Stimulated activated CD8-positive, alpha-beta memory T cell treated with anti-CD3 and anti-CD28 coated beads, Interleukin-7, amount 100 ng/mL, for 48 hours (primary cell): ENCODE measurements at places on chromosomes 12 and 14.

GRCh38 chr12:34400986-34401658 lies 378.8 kb downstream of the ALG10 start:
- no peak for DNase-seq

GRCh38 chr14:68665131-68665530 lies 127.7 kb downstream of the ZFP36L1 start:
- no peak for DNase-seq

DNA sequence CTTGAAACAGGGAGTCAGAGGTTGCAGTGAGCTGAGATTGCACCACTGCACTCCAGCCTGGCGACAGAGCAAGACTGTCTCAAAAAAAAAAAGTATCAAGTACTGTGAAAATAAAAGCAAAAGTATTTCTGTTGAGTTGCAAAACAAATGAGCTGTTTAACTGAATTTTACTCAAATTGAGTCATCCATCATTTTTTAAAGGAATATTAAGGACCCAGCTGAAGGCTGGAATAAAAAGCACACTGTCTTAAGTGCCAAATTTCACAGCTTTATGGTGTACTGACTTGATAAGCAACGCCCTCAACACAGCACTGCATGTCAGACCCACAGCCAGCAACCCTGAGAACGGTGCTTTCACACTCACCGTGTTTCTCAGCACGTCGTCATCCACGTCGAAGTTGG lies 57.9 kb downstream of the AMN start:
- DNase-seq = no peak

- DNase-seq = no peak
These were observed 408.5 kb upstream of the RGS6 start for GRCh38 chr14:71523630-71524319.

- no peak for DNase-seq
These were observed 3.3 kb downstream of the AKT1 start for GRCh38 chr14:104792101-104792884.

DNA sequence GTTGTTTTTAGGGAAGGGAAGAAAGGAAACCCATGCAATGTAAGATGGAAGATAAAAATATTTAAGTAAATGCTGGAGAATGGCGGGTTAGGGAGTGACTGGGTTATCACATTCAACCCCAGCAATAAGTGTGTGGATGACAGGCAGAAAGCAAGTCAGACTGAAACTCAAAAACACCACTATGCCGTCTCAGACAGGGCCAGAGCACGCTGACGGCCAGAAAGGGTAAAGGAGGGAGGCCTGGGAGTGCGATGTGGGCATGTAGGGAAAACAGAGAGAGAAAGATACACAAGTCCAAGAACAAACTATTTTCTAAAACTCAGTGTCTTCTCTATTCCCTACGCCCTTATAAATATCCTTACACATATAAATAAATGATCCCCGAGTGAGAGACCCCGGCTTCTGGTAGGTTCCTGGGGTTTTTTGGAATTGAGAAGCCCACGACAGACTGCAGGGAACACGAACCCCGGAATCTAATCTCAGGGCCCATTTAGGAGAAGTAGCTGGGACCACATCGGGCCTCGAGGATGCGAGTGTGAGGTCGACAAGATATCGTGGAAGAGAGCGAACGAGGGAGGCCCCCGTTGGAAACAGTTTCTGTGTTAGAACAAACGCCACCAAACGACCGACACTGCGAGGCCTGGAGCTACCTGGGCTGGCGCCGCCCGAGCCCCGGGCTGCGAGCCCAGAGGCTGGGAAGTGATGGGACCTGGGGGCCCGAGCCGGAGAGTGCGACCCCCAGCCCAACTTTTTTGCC lies 735 bp upstream of the OTX2 start:
- no peak for DNase-seq

- DNase-seq = no peak
These were observed 38.2 kb downstream of the XRCC3 start for GRCh38 chr14:103676881-103677675.
